ENCODE measurements at places on chromosomes 11 and 22.

GRCh38 chr11:34928960-34929680 lies 12.7 kb downstream of the PDHX start:
- no peak for DNase-seq

- DNase-seq: no peak
Observed at GRCh38 chr11:77115181-77115611, 12.6 kb downstream of the OMP start.

- DNase-seq: no peak
Observed at GRCh38 chr22:47816863-47817210, 1054.4 kb downstream of the TBC1D22A start.

- DNase-seq: no peak
Observed at GRCh38 chr22:32475468-32476010, 928 bp downstream of the FBXO7 start.

DNA sequence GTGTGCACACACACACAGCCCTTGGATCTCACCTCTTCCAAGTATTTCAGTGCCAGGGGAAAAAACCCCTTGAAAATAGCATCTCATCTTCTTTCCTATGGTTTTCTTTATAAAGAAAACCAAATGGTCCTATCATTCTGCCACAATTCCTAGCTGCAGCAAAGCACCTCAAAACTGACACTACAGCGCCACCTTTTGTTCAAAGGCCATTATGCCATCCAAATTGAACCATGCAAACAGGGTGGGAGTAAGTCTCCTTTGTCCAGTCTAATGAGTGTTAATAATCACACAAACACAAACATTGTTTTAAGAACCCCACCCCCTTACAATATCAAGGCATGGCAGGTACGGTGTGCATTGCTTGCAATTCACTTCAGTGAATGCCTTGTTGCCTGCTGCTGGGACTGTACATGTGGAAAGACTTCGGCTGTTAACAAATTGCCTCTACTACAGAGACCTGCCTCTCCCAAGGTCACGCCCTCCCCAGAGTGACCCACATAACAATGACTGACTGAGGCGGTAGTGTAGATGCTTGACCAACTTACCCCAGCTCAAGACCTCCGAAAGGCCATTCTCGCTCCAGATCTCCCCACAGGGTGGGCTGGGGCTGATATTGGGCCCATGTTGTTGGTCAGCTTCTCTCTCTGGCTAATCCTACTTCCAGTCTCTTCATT lies 31.7 kb downstream of the FAM181B start:
- no peak for DNase-seq

GRCh38 chr11:115112754-115113153 lies 391.5 kb downstream of the CADM1 start:
- no peak for DNase-seq

DNA sequence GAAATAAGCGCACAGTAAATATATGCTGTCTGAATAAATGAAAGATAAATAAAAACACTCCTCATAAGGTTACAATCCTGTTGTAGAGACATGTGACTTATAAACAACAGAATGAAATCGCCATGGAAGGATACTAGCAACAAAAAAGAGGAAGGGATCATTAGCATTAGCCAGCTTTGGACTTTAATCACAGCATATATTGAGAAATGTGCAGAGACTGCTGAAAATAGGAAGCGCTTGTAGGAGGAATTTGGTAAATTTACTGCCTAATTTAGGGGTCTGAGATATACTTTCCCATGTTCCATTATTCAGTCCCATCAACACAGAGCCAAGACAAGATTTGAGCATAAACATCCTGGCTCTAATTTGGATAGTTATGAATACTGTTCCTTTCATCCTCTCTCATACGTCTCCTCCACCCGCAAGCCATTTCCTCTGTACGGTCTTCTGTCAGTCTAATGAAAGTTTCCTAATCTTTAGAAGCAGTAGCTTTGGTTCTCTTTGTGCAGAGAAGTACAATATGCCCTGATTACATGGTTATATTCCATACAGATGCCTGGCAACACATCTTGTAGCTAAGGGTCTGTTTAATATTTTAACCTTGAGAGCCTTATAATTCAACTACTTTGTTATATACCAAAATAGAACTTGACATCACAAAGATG lies 37.1 kb upstream of the AKIP1 start:
- no peak for DNase-seq

DNA sequence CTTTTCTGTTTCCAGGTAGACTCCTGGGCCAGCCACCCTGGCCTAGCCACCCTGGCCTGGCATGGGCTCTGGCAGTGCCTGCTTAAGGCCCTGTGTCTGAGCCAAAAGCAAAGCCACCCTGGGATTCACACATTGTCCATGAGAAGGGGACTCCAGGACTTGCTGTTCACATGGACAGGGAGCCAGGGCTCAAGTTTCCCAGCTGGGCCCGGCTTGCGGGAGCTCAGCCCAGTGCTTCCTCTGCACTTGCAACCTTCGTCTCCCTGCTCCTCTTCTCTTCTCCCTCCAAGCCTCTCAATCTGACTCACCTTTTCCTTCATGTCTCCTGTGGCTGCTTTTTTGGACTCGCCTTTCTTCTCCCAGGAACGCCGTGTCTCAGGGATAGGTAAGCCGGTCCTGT lies 130.3 kb downstream of the MICAL2 start:
- no peak for DNase-seq

DNA sequence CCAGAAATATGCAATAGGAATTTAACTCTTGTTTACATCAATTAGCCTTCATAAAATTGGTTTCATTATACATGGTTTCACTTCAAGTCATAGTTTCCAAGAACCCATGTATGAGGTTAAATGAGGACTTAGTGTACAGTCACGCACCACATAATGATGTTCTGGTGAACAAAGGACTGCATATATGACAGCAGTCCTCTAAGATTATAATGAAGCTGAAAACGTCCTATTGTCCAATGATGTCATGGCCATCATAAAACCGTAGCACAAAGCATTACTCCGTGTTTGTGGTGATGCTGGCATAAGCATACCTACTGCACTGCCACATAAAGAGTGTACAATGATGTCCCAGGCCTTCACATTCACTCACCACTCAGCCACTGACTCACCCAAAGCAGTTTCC lies 31.1 kb downstream of the SMCO4 start:
- no peak for DNase-seq

- no peak for DNase-seq
Observed at GRCh38 chr11:15882876-15883454, 473.4 kb downstream of the SOX6 start.

- DNase-seq: no peak
Observed at GRCh38 chr22:23302171-23303002, 122.1 kb downstream of the BCR start.

DNA sequence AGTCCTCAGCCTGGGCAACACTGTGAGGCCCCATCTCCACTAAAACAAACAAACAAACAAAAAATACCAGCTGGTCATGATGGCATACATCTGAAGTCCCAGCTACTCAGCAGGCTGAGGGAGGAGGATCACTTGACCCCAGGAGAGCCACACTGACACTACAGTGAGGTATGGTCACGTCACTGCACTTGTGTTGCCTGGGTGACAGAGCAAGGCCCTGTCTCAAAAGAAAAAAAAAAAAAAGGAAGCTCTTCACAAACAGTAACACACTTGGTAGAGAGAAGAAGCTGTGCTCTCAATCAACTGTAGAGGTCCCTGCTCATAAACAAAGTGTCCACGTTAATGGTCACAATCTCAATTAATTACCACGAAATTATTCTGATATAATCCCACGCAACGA lies 401.6 kb upstream of the CCDC90B start:
- no peak for DNase-seq
